Stimulated activated CD8-positive, alpha-beta memory T cell treated with anti-CD3 and anti-CD28 coated beads, Interleukin-2, amount 100 ng/mL, for 1 hour (primary cell): ENCODE measurements at places on chromosomes 5 and 9.

DNA sequence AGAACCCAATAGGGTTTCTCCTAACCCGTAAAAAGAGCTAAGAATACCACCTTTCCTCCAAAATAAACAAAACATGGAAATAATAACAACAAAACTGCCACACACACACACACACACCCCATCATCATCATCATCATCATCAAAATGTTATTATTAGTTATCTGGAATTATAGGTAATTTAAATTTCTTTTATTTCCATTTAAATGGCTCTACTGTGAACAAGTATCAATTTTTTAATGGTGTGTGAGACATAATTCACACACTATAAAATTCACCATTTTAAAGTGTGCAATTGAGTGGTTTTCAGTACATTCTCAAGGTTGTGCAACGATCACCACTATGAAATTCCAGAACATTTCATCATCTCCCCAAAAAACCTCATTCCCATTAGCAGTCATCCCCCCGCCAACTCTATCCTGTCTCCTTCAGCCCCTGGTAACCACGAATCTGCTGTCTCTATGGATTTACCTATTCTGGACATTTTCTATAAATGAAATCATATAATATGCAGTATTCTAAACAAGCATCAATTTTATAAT lies 172.7 kb downstream of the ROR2 start:
- DNase-seq = no peak

- no peak for DNase-seq
Observed at GRCh38 chr5:114648940-114649339, 287.1 kb downstream of the KCNN2 start.

DNA sequence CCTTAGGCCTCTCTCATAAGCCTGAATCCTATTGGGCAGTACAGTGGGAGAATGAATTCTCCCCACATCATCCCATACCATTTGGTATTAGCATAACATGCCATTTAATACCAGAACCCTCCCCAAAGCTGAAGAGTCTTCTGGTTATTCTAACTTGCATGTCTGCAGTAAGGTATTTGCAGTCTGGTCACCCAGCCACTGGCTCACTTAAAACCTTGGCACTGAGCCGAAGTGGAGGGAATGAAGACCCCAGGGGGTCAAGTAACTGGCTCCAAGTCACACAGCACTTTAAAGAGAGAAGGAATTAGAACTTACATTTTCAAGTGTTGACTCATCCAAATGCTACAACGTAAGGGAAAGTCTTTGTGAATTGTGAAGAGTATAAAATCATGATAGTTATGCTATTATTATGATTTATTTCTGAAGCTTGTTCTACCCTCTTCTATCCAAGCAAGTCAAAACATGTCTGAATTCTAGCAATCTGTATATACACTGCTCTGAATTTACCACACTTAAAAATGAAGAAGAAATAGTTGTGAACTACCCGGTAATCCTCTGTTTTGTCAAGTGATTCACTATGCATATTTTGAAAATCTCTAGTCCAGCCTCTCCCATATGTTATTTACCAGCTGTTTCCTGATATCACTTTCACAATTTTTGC lies 28.5 kb downstream of the GLRA1 start:
- no peak for DNase-seq

GRCh38 chr9:22240619-22241018 lies 206.0 kb upstream of the DMRTA1 start:
- DNase-seq = no peak

DNA sequence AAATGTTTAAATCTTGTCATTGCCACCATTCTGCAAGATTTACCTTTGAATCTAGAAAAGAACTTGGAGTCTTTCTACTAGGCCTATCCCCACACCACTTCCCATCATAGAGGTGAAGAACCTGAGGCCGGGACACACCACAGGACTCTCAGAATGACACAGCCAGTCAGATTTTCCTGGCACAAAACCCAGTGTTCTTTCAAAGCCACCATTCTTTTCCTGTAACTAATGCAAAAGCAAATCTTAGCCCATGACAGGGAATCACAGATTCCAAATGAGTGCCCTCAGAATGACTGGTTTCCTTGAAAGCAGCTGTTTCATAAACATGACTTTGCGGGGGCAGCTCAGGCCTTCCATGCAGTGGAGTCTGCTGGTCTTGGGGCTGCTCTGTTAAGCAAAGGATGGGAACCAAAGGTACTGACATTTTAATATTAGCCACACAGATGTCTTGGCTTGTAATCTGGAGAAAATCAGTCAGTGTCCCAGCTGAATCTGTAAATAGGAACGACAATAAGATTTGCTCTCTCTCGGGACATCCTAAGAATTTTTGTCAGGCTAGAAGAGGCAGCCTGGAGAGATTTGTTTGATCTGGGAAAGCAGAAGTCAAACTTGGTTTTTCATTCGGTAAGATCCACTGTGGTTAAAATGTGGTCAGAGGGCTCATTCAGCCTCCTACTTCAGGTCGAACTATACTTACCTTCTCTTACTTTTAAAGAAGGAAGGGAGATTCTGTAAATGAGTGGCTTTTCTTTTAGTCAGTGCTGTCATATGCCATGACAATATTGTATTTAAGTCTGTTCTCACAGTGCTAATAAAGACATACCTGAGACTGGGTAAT lies 115.1 kb downstream of the PALM2AKAP2 start:
- DNase-seq = no peak

- no peak for DNase-seq
Observed at GRCh38 chr5:39080597-39081204, 6.5 kb upstream of the RICTOR start.

DNA sequence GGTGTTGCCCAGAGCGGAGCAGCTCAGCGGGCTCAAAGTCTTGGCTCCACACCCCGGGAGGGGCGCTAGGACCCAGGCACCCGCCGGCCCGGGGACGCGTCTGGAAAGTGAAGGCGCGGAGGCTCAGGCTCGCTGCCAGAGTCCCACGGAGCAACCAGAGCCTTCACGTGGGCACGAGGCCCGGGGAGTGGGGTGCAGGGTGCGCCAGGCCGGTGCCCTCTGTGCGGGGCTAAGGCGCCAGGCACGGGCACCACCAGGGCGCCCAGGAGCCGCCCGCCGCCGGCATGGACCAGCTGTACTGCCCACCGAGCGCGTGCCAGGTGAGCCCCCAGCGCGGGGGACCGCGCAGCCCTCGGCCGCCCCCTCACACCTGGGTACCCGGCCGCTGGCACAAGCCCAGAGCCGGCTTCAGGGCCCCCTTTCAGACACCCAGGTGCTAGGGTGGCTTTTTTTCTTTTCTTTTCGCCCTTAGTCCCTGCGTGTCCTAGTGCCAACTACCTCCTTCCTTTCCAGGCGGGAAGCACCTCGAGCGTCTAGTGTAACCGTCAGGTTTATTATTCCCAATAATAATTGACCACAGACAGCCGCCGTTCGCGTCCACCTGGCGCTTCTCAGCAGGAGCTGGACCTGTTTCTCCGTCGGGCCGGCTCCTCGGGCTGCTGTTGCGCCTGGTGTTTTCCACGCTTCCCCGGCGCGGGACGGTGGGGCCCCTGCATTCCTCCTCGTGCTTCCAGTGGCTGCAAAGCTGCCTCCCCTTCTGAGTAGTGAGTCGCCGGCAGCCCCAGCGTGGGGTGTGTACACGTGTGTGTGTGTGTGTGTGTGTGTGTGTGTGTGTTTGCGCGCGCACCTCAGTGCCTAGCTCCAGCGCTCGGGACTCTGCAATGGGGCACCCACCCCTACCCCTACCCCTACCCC lies 30.1 kb upstream of the PDE8B start:
- no peak for DNase-seq

- DNase-seq = no peak
Observed at GRCh38 chr5:143601917-143602333, 198.4 kb upstream of the NR3C1 start.

DNA sequence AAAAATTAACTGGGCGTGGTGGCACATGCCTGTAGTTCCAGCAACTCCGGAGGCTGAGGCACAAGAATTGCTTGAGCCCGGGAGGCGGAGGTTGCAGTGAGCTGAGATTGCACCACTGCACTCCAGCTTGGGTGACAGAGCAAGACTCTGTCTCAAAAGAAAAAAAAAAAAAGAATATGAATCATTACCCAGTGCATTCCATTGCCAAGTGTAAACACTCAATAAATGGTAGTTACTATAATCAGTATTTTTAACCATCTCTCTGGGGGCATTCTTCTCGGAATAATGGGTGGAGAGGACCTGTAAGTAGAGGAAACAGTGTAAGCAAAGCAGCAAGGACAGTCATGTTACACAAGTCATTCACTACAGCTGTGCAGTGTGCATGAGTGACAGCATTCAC lies 13.8 kb upstream of the RANBP17 start:
- DNase-seq = no peak

DNA sequence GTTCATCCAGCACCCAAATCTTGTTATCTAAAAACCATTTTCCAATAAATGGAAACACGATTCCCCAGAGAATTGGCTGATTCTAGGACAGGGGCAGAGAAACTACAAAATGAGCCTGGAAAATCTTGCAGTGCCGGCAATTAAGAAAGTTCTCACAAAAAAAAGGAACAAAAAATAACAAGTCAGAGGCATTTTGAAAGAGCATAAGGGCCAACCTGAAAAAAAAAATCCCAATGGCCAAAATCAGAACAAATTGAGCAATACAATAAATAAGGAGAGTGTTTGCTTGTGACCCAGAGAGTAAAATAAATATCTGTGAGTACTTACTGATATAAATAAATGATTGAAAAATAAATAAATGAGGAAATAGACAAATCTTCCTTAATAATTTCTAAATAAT lies 55.1 kb upstream of the S1PR3 start:
- no peak for DNase-seq

- DNase-seq = no peak
Observed at GRCh38 chr9:91483835-91484234, 60.2 kb upstream of the NFIL3 start.

DNA sequence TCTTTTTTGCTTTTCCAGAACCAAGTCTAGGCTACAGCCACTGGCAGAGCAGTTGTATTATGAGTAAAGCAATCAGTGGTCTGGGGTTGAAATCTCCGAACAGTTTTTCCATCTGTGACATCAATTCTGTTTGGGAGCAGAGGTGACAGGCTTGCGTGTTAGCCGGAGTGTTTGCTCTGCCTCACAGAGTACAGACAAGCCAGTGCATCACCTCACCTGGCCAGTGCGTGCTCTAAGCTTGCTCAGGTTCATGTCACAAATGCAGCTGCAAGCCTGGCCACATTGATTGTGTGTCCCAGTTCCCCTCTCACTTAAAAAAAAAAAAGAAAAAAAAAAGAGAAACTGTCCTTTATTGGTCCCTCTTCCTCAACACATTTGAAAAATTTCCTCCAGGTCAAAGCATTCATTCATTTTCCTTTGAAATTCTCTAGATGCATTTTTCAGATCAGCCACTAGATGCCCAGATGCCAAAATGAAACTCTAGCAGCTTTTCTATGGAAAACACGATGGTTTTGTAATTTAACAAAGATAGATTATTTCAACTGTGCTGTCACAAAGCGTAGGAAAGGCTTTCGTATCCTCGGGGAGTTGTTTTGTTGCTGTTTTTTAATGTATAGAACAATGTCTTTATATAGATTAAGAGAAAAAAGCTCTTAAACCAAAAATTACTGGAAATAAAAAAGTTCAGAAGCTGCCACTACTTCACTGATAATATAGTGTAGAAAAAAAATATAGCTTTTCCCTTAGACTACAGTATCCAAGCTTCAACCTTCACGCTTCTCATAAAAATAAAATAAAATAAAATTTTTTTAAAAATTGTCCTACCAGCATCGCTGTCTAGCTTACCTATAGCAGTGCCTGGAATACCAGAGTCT lies 585.5 kb downstream of the TLE1 start:
- no peak for DNase-seq

GRCh38 chr9:131467214-131467935 lies 35.3 kb upstream of the POMT1 start:
- DNase-seq = no peak

DNA sequence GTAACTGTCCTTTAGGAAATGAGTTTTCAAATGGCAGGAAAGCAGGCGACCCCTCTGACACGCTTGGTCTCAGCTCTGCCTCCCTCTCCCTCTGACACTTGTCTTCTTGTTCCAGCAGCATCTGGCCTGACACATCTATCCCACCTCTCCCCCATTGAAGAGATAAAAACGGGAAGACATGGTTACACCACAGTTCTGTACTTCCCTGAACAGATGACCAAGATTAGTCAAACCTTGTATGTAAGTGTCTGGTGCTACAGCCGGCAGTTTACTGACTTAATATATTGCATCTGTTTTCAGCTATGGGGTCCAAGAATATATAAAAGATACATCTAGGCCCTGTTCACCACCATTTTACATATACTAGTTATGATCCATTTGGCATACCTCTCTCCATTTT lies 29.6 kb upstream of the MLLT3 start:
- DNase-seq = no peak

- DNase-seq = no peak
Observed at GRCh38 chr9:20978249-20978648, 53.2 kb downstream of the HACD4 start.

- no peak for DNase-seq
Observed at GRCh38 chr9:112605518-112605917, 112.4 kb downstream of the INIP start.

DNA sequence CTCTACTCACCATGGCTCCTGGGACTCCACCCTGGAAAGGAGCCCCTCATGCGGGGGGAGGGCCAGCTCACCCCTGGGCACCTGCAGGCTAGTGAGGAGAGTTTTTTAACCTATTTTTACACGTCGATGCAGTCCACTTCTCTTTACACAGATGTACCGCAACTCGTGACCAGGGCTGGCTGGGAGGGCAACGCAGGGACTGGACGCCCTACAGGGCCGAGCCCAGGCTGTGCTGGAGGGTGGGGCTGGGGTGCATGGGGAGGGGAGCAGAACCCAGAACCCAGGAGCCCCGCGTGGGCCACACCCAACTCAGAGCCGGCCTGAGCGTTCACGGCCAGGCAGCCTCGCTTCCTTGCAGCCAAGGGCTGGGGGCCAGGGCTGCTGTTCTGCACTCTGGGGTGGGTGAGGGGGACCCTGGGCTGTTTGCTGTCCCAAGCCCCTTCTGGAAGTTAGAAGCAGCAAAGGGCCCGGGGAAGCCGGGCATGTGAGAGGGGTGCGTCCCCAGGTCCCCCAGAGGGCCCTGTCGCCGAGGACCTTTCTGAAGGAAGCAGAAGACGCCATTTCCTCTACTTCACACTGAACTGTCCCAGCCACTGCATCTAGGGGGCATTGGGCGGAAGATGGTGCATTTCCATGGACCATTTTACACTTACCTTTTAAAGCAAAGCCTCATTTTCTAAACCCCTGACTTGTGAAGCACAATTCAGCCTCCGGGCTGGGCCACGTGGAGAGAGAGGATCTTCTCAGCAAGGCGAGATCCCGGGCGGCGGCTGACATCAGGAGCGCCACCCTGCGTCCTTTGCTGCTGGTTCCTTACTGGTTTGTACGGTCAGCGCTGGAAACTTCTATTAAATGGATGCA lies 90.5 kb downstream of the KCNT1 start:
- no peak for DNase-seq

GRCh38 chr9:34566322-34566721 lies 23.2 kb downstream of the CNTFR start:
- no peak for DNase-seq

DNA sequence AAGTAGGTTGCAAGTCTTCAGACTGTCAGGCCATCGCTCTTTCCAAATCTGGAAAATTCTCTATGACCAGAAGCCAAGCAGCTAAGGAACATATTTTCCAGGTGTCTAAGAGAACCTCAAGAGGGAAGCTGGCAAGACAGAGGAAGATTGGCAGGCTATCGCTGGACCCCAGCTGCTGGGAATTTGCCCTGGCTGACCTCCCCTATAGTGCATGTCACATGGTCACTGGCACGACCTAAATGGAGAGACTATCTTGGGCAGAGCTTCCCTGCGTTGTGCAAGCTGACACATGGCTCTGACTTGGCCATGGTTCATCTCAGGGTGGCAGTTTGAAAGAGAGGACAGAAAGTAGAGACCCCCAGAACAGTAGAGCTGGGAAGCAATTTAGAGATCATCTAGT lies 104.9 kb upstream of the ZNF618 start:
- DNase-seq = no peak

- DNase-seq = no peak
Observed at GRCh38 chr9:19728101-19728500, 60.7 kb downstream of the SLC24A2 start.
